ENCODE measurements at places on chromosomes 3 and 15.

DNA sequence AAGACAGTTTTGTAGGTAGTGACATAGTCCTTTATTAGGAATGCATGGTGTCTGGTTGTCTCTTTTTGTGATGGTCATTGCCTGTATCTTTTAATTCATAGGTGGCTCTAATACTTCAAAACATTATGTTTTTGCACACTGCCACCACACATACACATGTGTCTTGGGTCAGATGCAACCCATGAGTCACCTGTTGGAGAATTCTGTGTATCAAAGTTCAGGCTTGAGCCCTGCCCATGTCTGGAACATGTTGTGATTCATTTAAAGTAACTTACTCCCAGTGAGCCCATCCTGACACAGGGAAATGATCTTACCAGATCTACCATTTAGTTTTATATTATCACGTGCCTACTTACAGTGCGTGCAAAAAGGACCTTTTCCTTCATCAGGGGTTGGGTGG is 142.7 kb downstream of the GHSR start:
- no peak for DNase-seq

DNA sequence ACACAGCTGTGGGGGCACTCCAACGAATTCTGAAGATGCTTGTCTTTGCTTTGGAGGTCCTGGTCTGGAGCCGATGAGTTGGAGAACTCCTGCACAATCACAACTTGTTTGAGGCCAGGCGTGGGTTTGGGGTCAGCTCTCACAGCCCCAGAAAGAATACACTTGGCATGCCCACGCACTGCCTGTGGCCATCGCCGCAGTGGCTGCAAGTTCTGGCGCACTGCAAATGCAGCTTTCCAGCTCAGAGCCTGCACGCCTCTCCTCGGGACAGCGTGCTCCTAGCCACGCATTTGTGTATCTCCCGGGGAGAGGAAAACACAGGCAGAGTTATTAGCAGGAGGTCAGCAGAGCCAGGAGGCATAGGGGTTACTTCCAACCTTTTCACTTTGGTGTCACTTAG is 282.7 kb downstream of the ADAMTS17 start:
- no peak for DNase-seq

- DNase-seq = no peak
Measured at GRCh38 chr3:61846488-61846887, 285.1 kb downstream of the PTPRG start.

- DNase-seq = no peak
Measured at GRCh38 chr15:27723821-27724220, 375.3 kb downstream of the OCA2 start.

GRCh38 chr3:123809597-123809996 is 74.5 kb downstream of the MYLK start:
- no peak for DNase-seq

All from activated CD4-positive, CD25-positive, alpha-beta regulatory T cell (primary cell).